ENCODE measurements at places on chromosomes 11 and 22. TPM values are rescaled to one million over a fixed set of nuclear protein-coding genes. Genes with fewer than 3 reads are reported as not detected.

MCAM gene
- 25.8 TPM for total RNA-seq

CNTF gene
- total RNA-seq, result 4.6 TPM

DNA sequence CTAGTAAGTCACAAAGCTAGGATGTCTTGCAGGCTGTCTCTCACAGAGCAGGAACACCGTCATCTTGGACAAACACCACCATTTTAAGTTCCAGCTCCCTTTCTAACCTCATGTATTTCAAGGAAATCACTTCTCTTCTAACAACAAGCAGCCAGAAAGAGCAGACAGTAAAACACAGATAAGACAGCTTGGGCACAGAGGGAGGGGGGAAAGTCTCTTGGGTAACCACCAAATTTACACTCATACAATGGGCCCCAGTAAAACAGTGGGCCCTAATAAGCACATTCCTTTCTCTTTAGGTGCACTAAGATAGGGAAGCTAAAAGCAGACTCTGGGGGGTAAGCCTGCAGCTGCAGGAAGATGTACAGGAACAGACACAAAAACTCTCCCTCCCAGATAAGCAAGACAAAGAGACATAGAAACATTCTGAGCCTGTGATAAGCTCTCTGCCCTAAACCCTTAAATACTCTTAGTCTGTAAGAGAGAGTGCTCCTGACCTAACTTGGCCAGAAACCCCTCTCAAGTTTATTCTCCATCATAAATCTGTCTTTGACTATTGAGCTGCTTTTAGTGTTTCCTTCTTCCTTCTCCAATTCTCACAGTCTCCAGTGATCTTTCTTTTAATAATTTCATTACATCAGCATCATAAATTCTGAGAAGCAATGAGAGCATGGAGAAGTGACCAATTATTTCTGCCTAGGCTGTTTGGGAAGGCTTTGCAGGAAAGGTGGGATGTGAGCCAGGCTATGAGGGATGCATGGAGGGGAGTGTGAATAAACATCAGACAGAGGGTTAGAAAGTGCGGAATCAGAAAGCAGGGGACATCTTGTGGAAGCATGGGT, 7.4 kb downstream of the OR10D3 start:
- DNase-seq, result no peak

DNA sequence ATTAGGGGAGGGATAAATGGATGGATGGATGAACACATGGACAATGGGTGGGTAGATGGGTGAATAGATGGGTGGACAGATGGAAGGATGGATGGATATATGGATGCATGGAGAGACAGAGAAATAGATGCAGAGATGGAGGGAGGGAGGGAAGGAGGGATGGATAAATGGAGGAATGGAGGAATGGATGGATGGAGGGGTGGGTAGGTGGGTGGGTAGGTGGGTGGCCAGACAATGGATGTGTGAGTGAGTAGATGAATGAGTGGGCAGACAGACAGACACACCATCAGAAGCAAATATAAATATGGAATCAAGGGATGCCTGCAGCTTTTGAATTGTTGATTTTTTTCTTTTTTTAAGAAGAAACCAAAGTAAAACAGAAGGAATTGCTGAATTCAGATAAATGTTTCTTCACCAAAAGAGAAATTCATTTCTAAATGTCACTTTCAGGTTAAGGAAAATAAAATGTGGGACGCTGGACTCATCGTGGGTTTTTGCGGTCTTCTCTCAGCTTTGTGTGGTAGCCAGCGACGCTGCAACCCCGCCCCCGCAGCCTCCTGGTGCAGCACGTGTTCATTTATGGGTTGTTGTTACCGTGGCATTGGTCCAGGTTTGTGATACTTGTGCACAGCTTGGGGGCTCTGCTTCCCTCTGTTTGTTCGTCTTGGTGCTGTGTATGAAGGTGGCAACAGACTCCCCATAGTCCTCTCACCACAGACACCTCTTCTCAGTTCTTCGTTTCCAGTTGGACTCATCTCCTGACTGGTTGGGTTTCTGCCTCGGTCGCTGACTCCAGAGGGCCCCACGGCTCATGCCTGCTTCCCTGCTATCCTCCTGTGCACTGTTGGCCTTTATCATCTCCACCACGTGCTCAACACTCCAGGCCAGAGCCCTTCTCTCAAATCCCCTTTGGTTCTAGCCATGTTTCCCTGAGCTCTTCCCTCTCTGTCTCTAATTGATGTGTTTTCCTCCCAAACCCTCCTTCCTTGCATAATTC, 76.4 kb downstream of the CDKN1C start:
- DNase-seq, result no peak

GRCh38 chr22:34934261-34934660, 131.7 kb upstream of the ISX start:
- DNase-seq, result no peak

- DNase-seq, result peak; percentile 83
Observed at GRCh38 chr22:49936973-49937757, 18.7 kb downstream of the CRELD2 start.
